ENCODE measurements at places on chromosomes 2 and 18.

DNA sequence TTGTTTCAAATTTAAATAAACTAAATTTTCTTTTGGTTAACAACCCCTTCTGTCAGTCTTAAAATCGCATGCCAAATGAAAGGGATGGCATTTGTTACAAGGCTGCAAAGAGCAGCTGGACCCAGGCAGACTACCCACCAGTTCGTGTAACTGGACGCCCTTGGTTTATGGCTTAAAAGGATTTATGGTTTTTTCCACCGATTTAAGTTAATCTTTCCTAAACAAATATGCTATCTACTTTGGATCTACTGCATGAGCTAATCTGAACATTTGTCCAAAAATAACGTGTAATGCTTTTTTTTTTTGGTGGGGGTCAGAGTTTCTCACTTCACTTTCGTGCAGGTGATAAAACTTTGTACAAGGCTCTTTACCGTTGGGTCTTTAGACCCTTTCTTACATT is 62.9 kb downstream of the DIS3L2 start:
- no peak for DNase-seq

- DNase-seq: no peak
Observed at GRCh38 chr2:182767578-182767977, 51.5 kb downstream of the DNAJC10 start.

DNA sequence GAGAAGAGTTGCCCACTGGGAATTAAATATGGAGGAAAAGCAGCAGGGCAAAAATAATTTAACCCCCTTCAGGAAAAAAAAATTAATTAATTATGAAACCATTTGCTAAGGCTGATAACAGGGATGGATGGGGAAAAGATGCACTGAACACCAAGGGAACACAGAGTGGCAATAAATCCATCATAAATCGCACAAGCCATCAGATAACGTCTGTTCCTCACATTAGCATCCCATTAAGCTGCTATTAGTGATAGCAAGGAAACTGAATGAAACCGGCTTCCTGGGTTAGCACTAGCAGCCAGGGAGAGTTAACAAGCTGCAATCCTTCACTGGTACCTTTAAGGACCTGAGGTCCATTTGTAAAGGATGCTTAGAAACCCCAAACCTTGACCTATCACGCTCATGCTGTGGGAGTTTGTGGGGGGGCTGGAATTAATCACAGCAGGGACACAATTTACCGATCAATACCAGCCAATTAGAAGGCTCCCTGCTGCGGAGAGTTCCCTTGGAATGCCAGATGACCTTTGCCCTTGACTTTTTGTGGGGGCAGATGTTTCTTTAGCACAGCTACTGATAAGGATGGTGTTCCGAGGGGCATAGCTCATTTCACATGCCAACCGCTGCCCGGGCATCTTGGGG is 175.5 kb upstream of the KLF7 start:
- no peak for DNase-seq

- no peak for DNase-seq
Observed at GRCh38 chr2:62803961-62804360, 98.4 kb downstream of the EHBP1 start.

DNA sequence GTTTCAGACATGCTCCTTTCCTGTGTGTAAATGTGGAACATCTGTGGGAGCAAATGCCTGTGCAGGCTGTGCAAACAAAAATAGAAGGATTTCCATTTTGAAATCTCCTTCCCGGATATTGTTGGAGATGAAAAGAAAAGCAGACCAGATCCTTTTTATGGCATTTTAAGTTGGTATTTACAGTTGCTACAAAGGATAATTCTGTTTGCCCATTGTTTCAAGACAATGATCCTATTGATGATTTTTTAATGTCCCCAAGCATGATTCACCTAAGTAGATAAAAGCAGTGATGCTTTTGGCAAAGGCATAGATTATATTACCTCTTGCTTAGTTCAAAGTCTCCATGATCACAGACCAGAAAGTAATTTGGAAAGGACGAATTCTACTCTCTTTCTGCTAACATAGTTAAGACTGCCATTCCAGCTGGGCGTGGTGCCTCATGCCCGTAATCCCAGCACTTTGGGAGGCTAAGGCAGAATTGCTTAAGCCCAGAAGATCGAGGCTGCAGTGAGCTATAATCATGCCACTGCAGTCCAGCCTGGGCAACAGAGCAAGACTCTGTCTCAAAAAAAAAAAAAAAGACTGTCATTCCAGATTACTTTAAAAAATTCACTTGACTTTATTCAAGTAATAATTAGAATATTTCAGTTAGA is 209.6 kb upstream of the SLC39A10 start:
- DNase-seq: no peak
